ENCODE measurements at places on chromosomes 3 and 15.

GRCh38 chr3:19295208-19295607 lies 146.9 kb downstream of the KCNH8 start:
- no peak for DNase-seq

DNA sequence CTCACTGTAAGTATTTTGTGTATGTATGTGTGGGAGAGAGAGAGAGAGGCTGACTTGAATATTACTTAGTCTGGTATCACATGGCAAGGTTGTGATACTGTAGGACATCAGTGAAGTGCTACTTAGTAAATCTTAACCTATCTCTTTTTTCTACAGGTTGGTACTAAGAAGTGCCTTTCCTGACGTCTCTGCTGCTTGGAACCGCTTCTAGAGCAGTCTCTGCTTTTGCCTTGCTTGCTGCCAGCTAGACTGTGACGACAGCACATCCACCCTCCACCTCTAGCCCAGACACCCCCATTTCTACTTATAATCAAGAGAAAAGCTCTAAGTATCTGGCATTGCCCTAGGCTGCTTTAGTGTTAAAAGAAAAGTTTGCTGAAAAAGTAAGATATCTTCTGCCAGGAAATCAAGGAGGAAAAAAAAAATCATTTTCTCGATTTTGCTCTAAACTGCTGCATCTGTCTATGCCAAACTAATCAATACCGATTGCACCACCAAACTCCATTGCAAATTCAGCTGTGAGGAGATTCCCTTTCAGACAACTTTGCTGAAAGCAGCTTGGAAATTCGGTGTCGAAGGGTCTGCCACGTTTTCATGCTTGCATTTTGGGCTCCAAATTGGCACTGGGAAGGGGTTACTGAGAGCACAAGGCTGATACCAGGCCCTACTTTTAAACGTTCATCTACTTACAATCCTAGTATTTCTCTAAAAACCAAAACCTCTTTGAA lies 30.7 kb downstream of the MBNL1 start:
- DNase-seq, result no peak

DNA sequence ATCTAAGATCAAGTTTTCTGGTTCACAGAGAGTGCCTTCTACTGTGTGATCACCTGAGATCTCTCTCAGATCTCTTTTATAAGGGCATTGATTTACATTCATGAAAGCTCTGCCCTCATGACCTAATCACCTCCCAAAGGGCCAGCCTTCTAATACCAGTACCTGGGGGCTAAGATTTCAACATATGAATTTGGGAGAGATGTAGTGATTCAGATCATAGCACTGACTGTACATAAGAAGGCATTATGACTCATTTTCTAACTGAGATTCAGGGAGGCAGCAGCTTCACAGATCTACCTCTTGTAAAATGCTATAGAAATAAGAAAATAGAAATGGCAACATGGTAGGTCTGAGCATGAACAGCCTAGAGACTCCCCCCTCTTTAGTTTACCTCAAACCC lies 39.6 kb downstream of the VGLL3 start:
- DNase-seq, result no peak

DNA sequence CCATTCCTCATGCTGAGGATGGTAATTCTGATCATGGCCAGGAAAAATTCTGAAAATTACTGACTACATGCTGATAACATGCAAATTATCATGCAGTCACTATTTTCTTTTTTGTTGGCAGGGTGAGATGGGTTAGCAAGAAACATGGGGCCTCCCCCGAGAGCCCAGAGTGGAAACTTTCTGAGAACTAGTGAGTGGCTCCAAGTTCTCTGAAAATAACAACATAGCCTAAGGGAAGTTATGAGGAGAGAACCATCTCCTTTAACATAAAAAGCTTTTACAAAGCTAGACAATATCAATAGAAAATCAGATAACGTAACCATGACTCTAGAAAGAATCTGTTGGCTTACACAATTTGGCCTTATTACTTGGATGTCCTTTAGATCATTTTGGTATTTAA lies 254.2 kb downstream of the PLOD2 start:
- DNase-seq, result no peak

DNA sequence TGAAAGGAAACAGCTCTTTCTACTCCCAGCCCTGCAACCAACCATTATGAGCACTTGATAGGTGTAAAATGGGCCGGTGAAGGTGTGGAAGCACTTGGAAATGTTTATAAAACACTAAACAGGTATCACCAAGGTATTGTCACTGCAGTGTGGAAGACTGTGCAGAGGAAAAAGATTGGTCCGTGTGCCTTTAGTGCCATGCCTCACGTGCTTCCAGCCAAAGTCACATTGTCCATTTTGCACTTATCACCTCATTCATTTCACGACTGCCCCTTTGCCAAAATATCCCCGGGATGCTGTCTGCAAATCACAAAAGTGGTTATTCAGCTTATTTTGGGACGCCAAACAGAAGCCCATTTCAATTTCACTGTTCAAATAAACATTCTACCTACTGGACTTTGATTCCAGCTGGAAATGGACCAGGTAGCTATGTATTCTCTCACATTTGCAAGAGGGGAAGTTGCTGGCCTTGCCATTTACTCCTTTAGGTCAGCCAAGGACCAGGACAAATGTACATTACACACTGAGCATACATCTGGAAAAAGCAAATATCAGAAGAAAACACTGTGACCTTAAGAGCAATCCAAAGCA lies 58.4 kb downstream of the ARRDC4 start:
- no peak for DNase-seq

- no peak for DNase-seq
Measured at GRCh38 chr3:114892131-114892879, 254.8 kb downstream of the ZBTB20 start.

GRCh38 chr3:124144035-124144814 lies 152.3 kb upstream of the ROPN1 start:
- DNase-seq, result no peak
